Activated CD4-positive, alpha-beta T cell treated with anti-CD3 and anti-CD28 coated beads for 1 hour (primary cell): ENCODE measurements at places on chromosomes 5 and 9.

DNA sequence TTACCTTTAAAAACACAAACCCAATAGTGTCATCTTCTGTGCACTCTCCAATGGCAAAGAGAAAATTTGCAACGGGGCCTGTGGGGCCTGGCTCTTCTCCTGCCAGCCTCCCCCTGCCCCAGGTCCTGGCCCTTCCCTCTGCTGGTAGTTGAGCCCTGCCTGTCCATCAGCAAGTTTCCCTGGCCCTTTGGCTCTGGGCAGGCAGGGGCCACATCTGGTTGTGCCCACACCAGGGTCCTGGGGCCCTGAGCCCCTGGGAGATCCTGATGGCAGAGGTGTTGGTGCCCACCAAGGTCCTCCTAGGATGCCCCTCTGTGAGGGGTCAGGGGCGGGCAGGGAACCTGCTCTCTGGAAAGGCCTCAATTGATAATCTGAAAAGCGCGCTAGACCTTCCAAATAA, 157.3 kb downstream of the DAB2IP start:
- no peak for DNase-seq

- DNase-seq = no peak
Measured at GRCh38 chr9:12930906-12931305, 156.1 kb downstream of the LURAP1L start.

GRCh38 chr5:18807256-18808149, 1173.2 kb downstream of the TAF11L14 start:
- DNase-seq = no peak

DNA sequence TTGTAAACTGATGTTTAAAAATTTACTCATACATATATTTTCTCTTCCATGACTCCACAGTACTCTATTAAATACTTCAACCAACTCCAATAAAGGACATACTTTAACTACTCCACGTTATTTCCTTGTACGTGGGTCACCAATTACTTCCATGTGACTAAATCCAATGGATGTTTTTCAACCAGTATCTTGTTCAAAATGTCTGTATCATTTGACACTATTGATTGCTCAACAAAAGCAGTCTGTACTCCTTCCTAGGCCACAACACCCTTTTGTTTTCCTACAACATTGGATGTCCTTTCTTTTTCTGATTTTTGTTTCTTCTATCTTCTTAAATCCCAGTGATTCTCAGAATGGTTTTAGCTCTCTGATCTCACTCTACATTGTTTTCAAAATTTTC, 943.7 kb downstream of the EFNA5 start:
- no peak for DNase-seq

GRCh38 chr5:59143926-59144333, 561.1 kb downstream of the RAB3C start:
- DNase-seq = no peak

DNA sequence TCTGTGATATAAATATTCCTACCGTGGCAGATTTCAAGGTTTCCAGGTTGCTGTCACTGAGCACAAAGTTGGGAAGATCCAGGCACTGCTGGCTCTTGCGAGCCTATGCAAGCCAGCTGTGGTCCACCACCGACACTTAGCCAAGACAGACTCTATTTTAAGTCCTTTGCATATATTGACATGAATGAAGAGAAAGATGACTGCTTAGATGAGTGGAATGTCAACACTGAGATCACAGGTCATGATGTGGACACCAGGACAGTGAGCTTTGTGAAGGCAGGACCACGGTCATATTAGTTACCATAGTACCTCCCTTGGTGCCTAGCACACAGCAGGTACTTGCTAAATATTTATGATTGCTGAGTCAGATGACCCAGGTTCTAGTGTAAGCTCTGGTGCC, 217.0 kb downstream of the PAPPA start:
- DNase-seq = no peak

GRCh38 chr5:154779105-154779504, 23.9 kb downstream of the LARP1 start:
- DNase-seq = no peak

GRCh38 chr5:56498759-56499395, 265.7 kb upstream of the ANKRD55 start:
- no peak for DNase-seq

DNA sequence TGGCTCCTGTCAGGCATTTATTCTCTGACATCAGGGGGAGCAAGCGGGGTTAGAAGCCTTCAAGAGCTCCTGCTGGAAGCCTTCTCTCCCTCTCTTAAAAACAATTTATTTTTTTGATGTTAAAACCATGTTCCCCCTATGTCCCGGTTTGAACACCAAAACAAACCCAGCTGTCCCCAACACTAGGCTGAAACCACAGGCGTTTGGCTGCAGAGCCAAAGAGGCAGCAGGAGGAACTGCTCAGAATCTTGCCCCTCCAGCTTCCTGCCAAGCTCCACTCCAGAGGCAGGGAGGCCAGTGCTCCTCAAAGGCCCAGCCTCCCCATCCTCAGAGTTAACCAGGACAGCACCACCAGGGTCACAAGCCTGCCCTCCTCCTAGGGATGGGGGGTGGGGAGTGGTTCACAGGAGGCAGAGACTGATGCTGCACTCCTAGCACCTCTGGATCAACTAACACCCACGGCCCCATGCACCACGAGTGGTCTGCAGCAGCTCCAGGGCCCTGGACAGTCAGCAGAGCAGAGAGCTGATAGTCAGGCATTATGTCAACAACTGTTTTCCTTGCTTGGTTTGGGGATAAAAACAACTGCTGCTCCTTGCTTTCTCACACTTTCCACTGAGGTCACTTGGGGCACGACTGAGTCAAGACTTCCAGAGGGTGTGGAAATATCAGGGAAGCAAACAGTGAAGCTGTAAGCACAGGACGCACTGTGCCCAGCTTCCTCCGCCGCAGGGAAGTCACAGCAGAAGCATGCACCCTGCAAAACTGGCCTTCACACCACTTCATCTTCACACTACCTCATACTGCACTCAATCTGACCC, 96.5 kb upstream of the ADRA1B start:
- no peak for DNase-seq

GRCh38 chr9:27382308-27382707, 85.4 kb upstream of the EQTN start:
- no peak for DNase-seq

DNA sequence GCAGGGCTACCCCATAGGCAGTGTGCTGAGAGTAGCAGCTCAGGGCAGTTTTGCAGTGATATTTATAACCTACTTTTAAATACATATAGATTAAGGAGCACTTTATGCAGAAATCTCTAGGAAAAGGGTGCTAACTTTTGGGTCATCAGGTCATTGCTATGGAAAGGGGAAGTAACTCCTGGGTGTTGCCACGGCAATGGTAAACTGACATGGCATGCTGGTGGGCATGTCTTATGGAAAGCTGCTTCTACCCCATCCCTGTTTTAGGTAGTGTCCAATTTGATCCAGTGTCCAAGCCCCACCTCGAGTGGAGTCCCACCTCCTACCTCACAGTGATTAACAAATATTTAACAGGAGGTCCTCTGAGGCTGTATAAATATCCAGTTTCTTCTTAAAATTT, 56.8 kb upstream of the XPA start:
- DNase-seq = no peak

DNA sequence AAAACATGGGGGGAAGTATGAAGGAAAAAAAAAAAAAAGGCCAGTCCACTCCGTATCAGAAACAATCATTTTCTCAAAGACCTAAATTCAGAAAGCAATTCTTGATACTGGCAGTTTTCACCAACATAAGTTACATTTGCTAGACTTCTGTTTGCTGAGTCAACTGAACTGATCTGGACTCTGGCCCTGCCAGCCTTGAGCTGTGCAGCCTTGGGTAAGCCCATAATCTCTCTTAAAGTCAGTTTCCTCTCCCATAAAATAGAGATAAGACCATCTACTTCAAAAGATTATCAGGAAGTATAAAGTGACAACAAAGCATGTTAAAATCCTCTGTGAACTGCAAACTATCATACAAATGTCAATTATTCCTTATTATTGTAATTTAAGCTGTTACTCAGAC, 106.8 kb downstream of the MAPKAP1 start:
- no peak for DNase-seq

GRCh38 chr5:138148811-138149210, 9.6 kb upstream of the NME5 start:
- no peak for DNase-seq

DNA sequence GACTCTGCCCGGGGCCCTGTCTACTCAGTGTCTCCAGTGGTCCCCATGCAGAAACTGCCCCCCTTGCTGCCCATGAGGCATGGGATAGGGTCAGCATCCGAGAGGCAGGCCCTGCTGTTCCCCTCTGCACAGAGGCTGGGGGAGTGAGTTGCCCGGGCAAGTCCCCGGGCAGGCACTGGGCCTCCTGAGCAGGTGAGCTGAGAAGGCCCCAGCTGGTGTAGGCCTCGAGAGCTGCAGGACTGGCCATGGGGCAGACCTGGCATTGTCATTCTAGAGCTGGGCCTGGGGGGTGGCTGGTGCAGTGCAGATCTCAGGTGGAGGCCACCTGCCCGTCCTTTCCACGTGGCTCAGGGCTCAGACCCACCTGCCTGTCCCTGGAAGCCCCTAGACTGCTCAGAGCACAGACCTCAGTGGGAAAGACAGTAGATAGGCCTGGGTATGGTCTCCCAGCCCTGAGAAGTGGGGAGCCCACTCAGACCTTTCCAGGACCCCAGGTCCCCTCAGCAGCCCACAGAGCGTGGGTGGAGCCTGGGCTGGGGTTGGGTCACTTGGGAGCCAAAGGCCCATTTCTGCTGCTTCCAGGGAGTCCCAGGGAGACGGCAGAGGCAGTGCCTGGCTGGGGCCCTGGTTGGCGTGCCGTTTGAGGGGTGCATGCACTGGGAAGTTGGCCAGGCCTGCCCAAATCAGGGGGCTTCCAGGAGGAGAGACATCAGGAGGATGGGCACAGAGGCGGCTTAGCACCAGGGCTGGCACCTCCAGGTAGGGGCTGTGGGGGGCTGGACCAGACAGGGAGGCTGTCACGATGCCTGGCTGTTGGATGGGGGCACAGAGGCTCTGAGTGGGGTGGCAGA, 4.8 kb upstream of the NOTCH1 start:
- no peak for DNase-seq

DNA sequence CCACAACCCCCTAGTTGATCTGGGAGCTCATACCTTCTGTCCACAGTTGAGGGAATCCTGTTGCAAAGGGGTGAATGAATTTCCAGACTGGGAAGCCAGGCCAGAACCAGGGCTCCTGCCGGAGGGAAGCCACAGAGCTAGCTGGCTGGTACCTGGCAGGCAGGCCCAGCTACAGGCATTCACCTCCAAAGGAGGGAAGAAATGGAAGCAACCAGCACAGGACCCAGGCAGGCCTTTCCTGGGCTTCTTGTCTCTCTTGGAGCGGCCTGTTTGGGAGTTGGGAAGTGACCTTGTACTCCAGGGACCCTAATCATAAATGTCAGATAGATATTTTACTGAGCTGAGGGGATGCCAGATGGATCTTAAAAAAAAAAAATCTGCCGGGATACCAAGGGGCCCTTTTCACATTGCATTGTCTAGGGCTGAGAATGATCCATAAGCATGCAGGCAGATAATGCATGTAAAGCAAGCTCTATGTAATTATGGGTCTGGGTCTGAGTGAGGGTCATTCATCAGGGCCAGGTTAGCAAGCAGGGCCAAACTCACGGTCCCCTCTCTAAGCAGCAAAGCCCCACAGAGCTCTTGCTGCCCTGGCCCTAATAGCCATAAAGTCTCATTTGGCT, 8.4 kb downstream of the NR2F1 start:
- no peak for DNase-seq
